Thyroid gland (tissue), 4 donors: ENCODE measurements at places on chromosomes 6 and 20. TPM values are rescaled to one million over a fixed set of nuclear protein-coding genes. Genes with fewer than 3 reads are reported as not detected.

Gene AKAP12
- total RNA-seq = 50.7 TPM

Gene GPX5
- not detected for total RNA-seq

Gene CLIC5
- total RNA-seq = 11.6 TPM

DNA sequence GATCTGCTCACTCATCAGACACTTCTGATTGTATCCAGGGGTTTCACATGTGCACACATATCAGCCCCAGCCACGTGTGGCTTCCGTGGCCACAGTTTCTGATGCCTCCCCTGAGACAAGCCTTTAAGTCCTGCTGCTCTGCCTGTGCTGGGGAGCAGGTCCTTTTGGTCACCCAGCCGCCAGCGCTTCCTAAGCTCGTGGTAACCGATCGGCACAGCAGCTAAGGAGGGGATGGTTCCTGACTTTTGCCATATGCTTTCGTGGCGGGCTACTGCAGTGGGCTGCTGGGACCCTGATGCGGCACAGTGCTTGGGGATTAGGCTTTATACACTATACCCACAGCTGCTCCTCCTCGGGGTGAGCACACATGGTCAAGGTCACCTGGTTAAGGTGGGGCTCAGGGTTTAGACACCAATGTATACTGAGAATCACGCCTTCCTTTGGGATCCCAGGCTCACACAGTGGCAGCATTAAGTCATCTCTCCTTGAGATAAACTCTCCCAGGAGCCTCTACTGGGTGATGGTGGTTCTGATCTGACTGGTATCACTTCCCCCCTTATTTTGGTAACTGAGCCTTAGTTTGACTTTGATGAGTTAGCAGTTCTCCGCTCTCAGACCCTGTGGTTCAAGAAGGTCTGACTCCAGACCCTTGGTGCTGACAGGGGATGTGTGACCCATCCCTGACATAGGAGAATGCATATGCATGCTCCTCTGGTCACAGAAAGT, 85.9 kb upstream of the KCNG1 start:
- no peaks in the 10 kb centered on the region for H3K36me3 ChIP-seq

DNA sequence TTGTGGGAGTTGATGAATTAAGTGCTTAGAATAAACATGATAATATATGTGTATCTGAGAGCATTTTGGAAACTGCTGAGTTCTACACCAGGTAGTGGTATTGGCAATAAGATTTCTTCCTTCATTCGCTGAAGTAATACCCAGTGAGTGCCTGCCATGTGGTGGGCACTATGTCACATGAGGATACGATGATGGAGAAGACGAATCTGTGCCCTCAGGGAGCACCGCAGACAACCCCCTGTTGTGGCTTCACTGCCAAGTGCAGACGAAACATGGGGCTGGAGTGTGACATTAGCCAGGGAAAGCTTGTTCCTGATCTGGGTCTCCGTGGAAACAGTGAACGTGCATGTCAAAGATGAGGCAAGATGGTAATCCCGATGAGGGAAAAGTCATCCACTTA, 7.9 kb downstream of the ZNF76 start:
- H3K4me3 ChIP-seq = no peak overlapping the region
- no peak for DNase-seq
- H3K4me1 ChIP-seq = peaks cover 26% of the 10 kb centered on the region

DNA sequence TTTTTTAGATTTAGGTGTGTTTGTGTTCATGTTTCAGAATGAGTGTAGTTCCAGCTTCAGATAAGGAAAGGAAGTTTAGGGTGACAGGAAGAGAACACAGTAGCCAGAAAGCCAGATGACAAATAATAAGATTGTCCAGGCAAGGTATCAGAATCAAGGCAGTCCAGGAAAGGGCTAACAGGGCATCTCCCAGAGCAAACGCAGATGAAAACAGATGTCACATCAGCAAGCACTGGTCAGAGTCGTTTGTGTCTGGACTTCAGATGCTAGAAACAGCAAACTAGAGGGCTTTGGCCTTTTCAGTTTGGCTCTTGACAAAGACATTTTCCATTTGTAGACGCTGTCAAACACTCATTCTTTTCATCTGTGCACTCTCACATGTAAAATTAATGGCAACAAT, 65.5 kb downstream of the VIP start:
- no peaks in the 10 kb centered on the region for H3K27me3 ChIP-seq
- no peak for DNase-seq
- no peak overlapping the region for H3K4me3 ChIP-seq
- H3K4me1 ChIP-seq = no peaks in the 10 kb centered on the region
- H3K27ac ChIP-seq = no peak overlapping the region

DNA sequence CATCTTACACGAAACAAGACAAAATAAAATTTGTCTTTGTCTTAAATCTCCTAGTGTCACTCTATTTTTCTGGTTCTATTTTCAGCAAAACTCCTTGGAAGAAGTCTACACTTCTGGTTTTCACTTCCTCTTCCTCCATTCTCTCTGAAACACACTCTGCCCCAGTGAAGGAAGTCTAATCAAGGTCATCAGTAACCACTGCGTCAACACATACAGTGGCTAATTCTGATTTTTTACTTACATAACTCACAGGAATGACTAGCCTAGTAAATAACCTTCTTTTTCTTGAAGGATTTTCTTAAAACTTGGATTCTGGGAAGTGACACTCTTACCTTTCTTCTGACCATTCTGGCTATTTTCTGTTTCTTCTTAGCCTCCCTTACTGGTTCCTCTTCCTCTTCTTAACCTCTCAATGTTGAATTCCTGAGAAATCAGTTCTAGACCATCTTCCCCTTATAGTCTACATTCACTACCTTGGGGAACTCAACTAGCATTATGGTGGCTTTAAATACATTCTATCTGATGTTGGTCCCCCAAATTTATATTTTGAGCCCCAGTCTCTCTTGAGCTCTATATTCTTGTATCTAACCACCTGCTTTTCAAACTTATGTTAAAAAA, 37.5 kb downstream of the AIG1 start:
- H3K27ac ChIP-seq = no peak overlapping the region
- no peak overlapping the region for H3K4me3 ChIP-seq
- no peaks in the 10 kb centered on the region for H3K36me3 ChIP-seq
- no peaks in the 10 kb centered on the region for H3K27me3 ChIP-seq

DNA sequence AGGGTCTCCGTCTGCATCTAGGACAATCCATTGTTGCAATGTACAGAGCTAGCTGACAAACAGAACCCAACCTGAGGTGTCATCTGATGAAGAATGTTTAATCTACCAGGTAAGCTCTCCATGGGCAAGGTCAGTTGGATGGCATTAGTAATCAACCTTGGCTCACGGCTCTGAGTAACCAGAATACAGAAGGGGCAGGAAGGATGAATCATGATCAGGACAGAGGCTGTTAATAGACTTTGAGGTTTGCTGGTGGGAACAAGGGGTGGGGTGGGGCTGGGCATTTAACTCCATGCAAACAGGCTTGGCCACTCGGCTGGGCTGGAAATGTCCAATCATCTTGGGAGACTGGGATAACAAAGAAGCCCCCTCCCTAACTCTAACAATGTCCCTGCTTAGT, 77.1 kb upstream of the MRPS10 start:
- H3K27ac ChIP-seq = no peak overlapping the region
- no peak overlapping the region for H3K4me3 ChIP-seq
- peaks cover 7% of the 10 kb centered on the region for H3K4me1 ChIP-seq
